ENCODE measurements at places on chromosomes 1 and 21. TPM values are rescaled to one million over a fixed set of nuclear protein-coding genes. Genes with fewer than 3 reads are reported as not detected.

DNA sequence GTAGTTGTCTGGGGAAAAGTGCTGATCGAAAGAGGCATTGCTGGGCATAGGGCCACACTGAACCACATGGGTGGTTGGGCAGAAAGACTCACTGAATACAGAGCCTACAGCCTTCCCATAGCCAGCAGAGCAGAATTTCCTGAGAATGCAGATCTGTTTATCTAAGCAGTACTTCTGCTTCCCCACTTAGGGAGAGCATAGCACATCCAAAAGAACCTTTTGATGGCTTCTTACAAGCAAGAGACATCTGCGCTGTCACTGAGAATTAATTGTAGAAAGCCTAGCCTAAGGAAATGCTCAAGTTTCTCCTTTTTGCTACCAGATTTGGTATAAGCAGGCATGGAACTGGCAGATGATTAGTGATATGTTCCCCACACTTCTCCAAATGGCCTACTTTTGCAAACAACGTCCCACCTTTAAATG is 13.0 kb upstream of the KLHDC8A start:
- no peaks in the 10 kb centered on the region for H3K36me3 ChIP-seq
- H3K4me3 ChIP-seq, result no peak overlapping the region

The IFI44 gene
- total RNA-seq, result 186 TPM

The C1orf87 gene
- not detected for total RNA-seq

The ZBTB8A gene
- total RNA-seq, result not detected

GRCh38 chr1:153344718-153345025 is 4.0 kb downstream of the PGLYRP4 start:
- H3K27ac ChIP-seq, result no peak overlapping the region
- peaks cover 3% of the 10 kb centered on the region for H3K36me3 ChIP-seq
- no peak for DNase-seq
- peaks cover 37% of the 10 kb centered on the region for H3K4me1 ChIP-seq
- peaks cover 48% of the 10 kb centered on the region for H3K27me3 ChIP-seq

The PRRX1 gene
- not detected for total RNA-seq

GRCh38 chr1:33086384-33086850 is 5.5 kb downstream of the AZIN2 start:
- no peak overlapping the region for H3K4me3 ChIP-seq
- peak overlapping the region; percentile 50 for H3K27ac ChIP-seq
- H3K4me1 ChIP-seq, result peaks cover 47% of the 10 kb centered on the region
- peaks cover 12% of the 10 kb centered on the region for H3K36me3 ChIP-seq

GRCh38 chr1:117779364-117779763 is 150.1 kb downstream of the GDAP2 start:
- peaks cover 28% of the 10 kb centered on the region for H3K27me3 ChIP-seq
- DNase-seq, result no peak
- no peaks in the 10 kb centered on the region for H3K4me1 ChIP-seq
- H3K36me3 ChIP-seq, result no peaks in the 10 kb centered on the region
- no peak overlapping the region for H3K27ac ChIP-seq

DNA sequence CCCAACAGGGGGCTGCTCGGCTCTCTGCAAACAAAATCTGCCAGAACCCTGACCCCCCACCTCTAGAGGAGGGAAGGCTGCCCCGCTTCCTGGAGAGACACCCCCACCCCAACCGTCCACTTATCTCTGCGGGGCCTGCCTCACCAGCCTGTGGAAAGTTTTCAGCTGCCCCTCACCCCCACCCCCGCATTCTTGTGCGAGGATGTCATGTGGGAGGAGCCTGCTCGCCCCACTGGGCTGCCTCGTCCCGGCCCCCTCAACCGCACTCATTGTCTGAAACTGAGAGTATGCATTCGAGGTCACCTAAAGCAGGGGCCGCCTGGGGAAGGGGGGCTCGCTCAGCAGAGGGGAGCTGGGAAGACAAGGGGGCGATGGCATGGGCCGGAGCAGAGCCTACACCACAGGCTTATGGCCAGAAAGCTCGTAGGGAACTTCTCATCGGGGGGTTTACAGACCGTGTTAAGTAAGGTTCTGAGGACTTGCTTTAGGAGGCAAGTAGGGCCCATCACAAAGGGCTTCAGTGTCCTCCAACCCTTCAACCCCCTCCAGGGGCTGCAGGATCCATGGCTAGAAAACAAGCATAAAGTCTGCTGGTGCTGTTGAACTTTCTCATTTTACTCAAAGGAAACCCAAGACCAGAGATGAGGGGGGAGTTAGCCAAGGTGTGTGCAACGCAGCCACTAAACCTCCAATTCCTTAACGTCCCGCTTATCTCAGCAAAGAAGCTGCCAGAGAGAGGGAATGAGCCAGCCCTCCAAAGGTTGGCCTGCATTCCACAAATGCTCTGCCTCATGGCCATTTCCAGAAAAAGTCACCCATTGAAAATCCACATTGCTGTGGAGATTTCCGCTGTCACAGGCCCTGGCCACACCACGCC is 9.4 kb downstream of the EPHA2 start:
- H3K27ac ChIP-seq, result no peak overlapping the region
- peaks cover 13% of the 10 kb centered on the region for H3K27me3 ChIP-seq
- H3K4me1 ChIP-seq, result peaks cover 5% of the 10 kb centered on the region
- no peak for DNase-seq
- H3K36me3 ChIP-seq, result no peaks in the 10 kb centered on the region

- no peak overlapping the region for H3K4me3 ChIP-seq
- DNase-seq, result no peak
- H3K27ac ChIP-seq, result no peak overlapping the region
- H3K36me3 ChIP-seq, result no peaks in the 10 kb centered on the region
- no peaks in the 10 kb centered on the region for H3K4me1 ChIP-seq
Observed at GRCh38 chr1:3013371-3014049, 7.8 kb upstream of the ACTRT2 start.

GRCh38 chr1:51973587-51974474 is 16.7 kb downstream of the RAB3B start:
- H3K4me3 ChIP-seq, result no peak overlapping the region
- no peak for DNase-seq
- H3K27me3 ChIP-seq, result peaks cover 8% of the 10 kb centered on the region
- H3K36me3 ChIP-seq, result no peaks in the 10 kb centered on the region
- H3K27ac ChIP-seq, result no peak overlapping the region

The CLIC6 gene
- total RNA-seq, result 0.42 TPM

The ZNF593OS gene
- total RNA-seq, result not detected

The XKR8 gene
- total RNA-seq, result 8.7 TPM

DNA sequence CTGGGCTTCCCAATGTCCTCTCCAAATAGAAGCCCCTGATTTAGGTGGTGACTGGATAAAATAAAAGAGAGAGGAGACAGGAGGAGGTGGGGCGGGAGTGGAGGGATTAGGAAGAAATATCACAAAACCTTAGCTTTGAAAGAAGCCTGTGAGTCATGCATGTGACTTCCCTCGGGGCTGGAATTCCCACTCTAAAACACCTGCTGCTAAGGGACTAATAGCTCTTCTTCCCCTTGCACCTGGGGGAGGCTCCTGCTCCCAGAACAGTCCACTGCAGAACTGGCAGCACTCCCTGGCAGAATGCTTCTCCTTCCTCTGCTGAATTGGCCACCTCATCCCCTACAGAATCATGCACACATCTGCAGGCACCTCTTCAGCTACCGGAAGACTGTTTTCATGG is 207.2 kb downstream of the ATG4C start:
- H3K27me3 ChIP-seq, result peaks cover 15% of the 10 kb centered on the region
- H3K4me3 ChIP-seq, result no peak overlapping the region
- no peaks in the 10 kb centered on the region for H3K36me3 ChIP-seq
- no peaks in the 10 kb centered on the region for H3K4me1 ChIP-seq

The CD5L gene
- not detected for total RNA-seq

DNA sequence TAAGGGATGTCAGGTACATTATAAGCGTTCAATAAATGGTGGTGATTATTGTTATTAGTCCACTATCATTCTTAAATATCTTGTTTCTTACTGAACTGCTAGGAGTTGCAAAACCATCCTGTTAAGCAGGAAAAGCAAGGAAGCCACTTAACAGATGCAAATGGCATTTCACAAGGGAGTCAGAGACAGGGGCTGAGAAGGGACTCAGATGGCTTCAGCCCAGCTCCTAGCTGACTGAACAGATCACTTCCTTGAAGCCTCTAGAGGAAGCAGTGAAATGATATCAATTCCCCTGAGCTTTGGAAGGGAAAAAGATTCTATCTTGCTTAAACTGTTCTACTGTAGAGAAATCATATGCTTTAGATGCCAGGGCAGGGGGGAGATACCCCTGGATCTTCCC is 151.5 kb downstream of the ST6GALNAC5 start:
- H3K27ac ChIP-seq, result no peak overlapping the region
- DNase-seq, result no peak
- H3K4me1 ChIP-seq, result no peaks in the 10 kb centered on the region
- H3K36me3 ChIP-seq, result no peaks in the 10 kb centered on the region
- no peak overlapping the region for H3K4me3 ChIP-seq
- H3K27me3 ChIP-seq, result peaks cover 15% of the 10 kb centered on the region

GRCh38 chr1:207964195-207964966 is 53.5 kb upstream of the CD34 start:
- no peak overlapping the region for H3K27ac ChIP-seq
- peaks cover 34% of the 10 kb centered on the region for H3K27me3 ChIP-seq
- H3K4me3 ChIP-seq, result no peak overlapping the region
- H3K36me3 ChIP-seq, result no peaks in the 10 kb centered on the region
- peaks cover 8% of the 10 kb centered on the region for H3K4me1 ChIP-seq
- DNase-seq, result no peak

DNA sequence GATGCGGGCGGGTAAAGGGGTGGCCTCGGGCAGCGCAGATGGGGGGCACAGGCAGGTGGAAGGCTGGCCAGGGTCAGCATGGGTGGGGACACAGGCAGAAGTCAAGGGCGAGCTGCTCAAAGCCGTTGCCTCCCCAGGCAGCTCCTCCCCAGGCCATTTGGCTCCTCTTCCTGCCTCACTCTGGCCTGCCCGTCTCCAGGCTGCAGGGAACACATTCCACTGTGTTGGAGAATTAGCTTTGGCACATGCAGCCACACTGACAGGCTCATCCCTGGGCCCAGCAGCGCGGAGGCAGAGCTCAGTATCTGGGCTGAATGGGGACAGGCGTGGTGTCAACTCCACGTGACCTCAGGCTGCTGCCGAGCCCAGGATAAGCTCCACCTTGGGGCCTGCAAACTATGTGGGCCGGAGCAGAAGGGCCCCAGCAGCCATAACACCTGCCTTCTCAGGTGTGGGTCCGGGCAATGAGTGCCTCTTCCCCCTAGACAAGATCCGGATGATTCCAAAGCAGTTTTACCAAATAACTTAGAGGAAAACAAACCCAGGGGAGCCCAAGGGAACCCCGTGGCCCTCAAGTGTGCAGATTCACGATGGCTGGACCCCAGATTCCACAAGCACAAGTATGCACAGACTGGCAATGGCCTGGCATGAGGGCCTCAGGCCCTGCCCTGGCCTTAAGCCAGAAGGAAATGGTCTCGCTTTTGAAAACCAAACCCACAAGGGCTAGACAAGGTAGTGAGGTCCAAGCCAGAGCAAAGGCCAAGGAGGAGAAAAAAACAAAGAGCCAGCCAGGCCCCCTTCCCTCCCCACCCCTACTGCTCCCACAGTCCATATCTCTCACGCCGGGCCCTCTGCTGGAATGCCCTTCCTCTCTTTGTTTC is 40.2 kb downstream of the HSPG2 start:
- peaks cover 2% of the 10 kb centered on the region for H3K4me1 ChIP-seq
- no peaks in the 10 kb centered on the region for H3K36me3 ChIP-seq
- no peak for DNase-seq
- no peak overlapping the region for H3K4me3 ChIP-seq
- H3K27me3 ChIP-seq, result peaks cover 2% of the 10 kb centered on the region
- no peak overlapping the region for H3K27ac ChIP-seq

DNA sequence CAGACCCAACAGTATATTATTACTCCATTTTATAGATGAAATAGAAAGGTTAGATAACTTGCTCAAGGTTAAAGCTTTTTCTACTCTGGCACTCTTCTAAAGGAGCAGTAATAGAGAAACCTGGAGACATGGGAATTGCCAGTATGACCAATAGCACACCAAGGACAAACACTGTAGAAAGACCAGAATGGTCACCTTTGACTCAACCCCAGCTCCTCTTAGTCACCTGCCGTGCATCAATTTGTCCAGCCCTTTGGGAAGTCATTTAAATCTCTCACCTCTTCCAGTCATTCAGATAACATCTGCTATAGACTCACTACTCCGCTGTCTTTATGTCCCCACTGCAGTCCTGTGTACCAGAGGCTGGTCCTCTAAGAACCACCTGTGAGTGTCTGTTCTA is 23.9 kb upstream of the SLC44A3 start:
- peaks cover 2% of the 10 kb centered on the region for H3K36me3 ChIP-seq
- H3K27me3 ChIP-seq, result no peaks in the 10 kb centered on the region
- no peak for DNase-seq
- no peak overlapping the region for H3K4me3 ChIP-seq
- no peak overlapping the region for H3K27ac ChIP-seq
- peaks cover 6% of the 10 kb centered on the region for H3K4me1 ChIP-seq

DNA sequence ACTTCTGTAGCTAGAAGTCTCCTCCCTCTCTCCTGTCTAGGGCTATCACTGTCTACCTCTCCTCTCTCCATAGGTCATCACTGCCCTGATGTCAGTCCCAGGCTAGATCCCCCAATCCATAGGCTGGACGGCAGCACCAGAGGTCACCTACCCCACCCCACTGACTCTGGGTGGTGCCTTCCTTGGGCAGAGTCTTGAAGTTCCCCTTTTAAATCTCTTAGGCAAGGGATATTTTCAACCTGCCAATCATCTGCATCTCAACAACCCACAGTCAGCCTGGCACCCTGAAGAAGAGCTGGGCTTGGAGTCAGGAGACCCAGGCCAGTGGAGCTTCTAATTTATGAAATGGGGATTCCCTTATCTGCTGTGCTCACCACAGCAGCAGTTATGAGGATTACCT is 13.2 kb downstream of the MYBPH start:
- peaks cover 2% of the 10 kb centered on the region for H3K4me1 ChIP-seq
- H3K27ac ChIP-seq, result no peak overlapping the region
- H3K27me3 ChIP-seq, result peaks cover 26% of the 10 kb centered on the region
- H3K36me3 ChIP-seq, result no peaks in the 10 kb centered on the region
- H3K4me3 ChIP-seq, result no peak overlapping the region
- no peak for DNase-seq

The VANGL2 gene
- total RNA-seq, result 0.34 TPM

DNA sequence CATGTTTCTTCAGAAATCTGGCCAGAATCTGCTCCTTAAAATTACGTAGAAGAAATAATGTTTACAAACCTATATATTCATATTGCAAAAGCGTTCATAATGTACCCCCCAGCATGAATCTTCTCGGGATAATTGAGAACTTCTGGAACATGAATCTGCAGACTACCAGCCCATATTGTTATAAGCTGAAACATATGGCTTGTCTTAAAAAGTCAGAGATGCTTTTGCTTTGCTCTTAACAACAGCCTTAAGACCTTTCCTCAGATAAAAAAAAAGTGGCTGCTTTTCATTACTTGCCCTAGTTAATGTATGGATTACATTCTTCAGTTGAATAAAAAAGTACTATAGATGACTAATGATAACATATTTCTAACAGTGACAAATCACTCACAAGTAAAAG is 15.0 kb upstream of the ZZZ3 start:
- H3K27me3 ChIP-seq, result no peaks in the 10 kb centered on the region
- H3K27ac ChIP-seq, result no peak overlapping the region
- H3K4me3 ChIP-seq, result no peak overlapping the region
- peaks cover 16% of the 10 kb centered on the region for H3K36me3 ChIP-seq
- DNase-seq, result no peak
